ENCODE measurements at places on chromosomes 1 and 21.

GRCh38 chr1:56148326-56149193 lies 430.8 kb downstream of the PLPP3 start:
- peaks cover 7% of the 10 kb centered on the region for H3K27me3 ChIP-seq
- no peak overlapping the region for H3K4me3 ChIP-seq
- no peak for DNase-seq
- H3K27ac ChIP-seq: no peak overlapping the region

GRCh38 chr21:23887725-23888306 lies 1719.5 kb downstream of the MRPL39 start:
- H3K27me3 ChIP-seq: no peaks in the 10 kb centered on the region
- peak overlapping the region; percentile 22 for H3K27ac ChIP-seq
- H3K36me3 ChIP-seq: no peaks in the 10 kb centered on the region
- peaks cover 15% of the 10 kb centered on the region for H3K4me1 ChIP-seq

DNA sequence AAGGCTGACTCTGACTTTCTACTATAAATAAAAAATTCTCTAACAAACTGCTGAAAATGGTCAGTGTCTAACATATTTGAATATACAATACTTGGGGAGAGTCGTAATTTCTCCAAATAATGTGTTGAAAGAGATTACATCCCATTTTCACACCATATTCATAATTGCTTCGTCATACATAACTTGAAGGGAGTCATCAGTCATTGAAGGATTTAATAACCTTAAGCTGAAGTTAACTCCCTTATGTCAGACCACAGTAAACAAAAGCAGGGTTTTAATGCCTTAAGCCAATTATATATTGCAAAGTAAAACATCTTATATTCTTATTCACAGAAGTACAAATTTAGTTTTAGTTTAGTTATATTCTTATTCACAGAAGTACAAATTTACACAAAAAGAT lies 129.9 kb downstream of the RERE start:
- peaks cover 12% of the 10 kb centered on the region for H3K36me3 ChIP-seq
- H3K27ac ChIP-seq: no peak overlapping the region

DNA sequence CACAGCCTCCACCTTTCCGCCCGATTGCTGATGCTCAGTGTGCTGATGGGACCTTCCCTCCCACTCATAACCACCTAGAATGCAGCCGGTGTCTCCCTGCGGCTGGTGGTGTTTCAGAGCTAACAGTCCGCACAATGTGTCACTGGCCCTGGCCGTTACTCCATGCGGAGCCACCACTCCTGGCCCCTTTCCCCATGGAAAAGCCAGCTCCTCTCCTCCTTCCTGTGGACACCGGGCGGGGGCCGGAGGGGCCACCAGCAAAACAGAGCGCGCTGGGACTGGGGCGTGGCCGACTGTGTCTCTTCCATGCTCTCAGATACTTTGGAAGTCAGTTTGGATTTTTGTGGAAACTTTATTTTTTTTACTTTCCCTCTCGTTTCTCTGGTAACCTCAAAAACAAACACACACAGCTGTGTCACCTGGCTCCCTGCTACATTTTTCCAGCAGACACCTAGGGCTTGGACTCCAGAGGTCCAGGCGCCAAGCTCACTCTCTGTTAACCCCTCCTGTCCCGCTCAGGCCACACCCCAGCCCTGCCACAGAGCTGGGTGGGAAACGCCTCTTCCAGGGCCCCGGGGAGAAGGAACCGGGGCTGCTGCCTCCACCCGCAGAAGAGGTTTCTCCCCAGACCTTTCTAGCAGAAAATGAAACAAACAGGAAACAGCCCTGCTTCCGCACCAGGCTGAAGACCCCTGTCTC lies 32.5 kb upstream of the COL6A2 start:
- peak overlapping the region; percentile 71 for H3K27ac ChIP-seq
- no peaks in the 10 kb centered on the region for H3K36me3 ChIP-seq
- H3K27me3 ChIP-seq: peaks cover 20% of the 10 kb centered on the region
- H3K4me1 ChIP-seq: peaks cover 42% of the 10 kb centered on the region

- H3K4me1 ChIP-seq: peaks cover 69% of the 10 kb centered on the region
- H3K4me3 ChIP-seq: no peak overlapping the region
- H3K27me3 ChIP-seq: no peaks in the 10 kb centered on the region
- H3K36me3 ChIP-seq: peaks cover 1% of the 10 kb centered on the region
- DNase-seq: no peak
Measured at GRCh38 chr1:206723805-206724472, 39.2 kb downstream of the MAPKAPK2 start.

DNA sequence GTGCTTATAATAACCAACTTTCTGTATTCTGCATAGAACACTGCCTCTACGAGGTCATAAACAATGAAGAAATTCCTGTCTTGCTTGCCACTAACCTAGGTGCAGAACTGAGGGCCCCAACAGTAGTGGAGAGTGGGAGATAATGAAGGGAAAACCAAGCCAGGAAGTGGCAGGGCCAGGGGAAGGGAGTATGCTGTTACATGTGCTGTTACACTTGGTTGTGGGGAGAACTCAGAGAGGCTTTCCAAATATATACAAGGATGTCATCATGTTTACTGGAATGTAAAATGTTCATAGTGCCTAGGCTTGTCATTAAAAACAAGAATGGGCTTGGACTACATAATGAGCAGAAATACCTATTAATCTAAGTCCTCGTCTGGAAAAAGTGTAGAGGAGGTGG lies 31.1 kb downstream of the NHLH2 start:
- no peak overlapping the region for H3K4me3 ChIP-seq
- peaks cover 7% of the 10 kb centered on the region for H3K27me3 ChIP-seq
- no peak overlapping the region for H3K27ac ChIP-seq
- DNase-seq: no peak
- no peaks in the 10 kb centered on the region for H3K36me3 ChIP-seq

- peaks cover 3% of the 10 kb centered on the region for H3K27me3 ChIP-seq
- peak; percentile 81 for DNase-seq
- peak within 1 kb of the TSS; percentile 96 for H3K4me3 ChIP-seq
- peaks cover 25% of the 10 kb centered on the region for H3K36me3 ChIP-seq
- H3K4me1 ChIP-seq: peaks cover 22% of the 10 kb centered on the region
Measured at GRCh38 chr1:165827268-165828102, at the start of gene UCK2. UCK2 (plus strand) TSS chr1:165827614; CDS start chr1:165827834, 220 bp downstream.

DNA sequence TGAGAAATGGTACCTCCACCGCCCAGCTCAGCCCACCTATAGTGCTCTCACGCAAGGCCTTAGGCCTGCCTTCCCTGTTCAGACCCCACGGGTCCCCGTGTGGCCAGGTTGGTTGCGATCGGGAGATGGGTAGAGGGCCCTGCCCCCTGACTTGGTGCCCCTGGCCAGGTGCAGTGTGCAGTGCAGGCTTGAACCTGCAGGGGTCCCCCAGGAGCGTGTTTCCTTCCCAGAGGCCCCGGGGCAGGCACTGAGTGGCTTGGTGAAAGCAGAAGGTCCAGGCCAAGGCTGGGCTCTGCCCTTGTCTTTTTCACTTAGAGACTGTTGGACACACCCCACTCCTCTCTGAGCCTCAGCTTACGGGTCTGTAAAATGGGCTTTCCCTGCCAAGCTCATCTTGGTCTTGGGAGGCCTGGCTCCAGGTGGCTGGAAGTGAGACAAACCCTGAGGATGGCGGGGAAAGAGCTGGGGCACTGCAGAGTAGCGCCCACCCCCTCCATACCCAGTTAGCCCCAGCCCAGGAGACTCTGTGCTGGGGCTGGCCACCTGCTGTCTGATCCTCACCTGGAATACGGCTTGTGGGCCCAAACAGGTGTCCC lies 9.3 kb upstream of the HES5 start:
- no peaks in the 10 kb centered on the region for H3K36me3 ChIP-seq
- peaks cover 6% of the 10 kb centered on the region for H3K27me3 ChIP-seq
- peaks cover 2% of the 10 kb centered on the region for H3K4me1 ChIP-seq
- H3K27ac ChIP-seq: no peak overlapping the region

GRCh38 chr1:88618331-88618730 lies 65.7 kb upstream of the PKN2 start:
- H3K36me3 ChIP-seq: peaks cover 5% of the 10 kb centered on the region
- DNase-seq: no peak
- no peak overlapping the region for H3K4me3 ChIP-seq
- no peaks in the 10 kb centered on the region for H3K4me1 ChIP-seq
- no peaks in the 10 kb centered on the region for H3K27me3 ChIP-seq

GRCh38 chr1:94709891-94710581 lies 110.1 kb upstream of the SLC44A3 start:
- DNase-seq: no peak
- no peak overlapping the region for H3K27ac ChIP-seq
- H3K4me1 ChIP-seq: no peaks in the 10 kb centered on the region
- H3K4me3 ChIP-seq: no peak overlapping the region

GRCh38 chr1:118481126-118481525 lies 296.1 kb upstream of the SPAG17 start:
- no peak overlapping the region for H3K4me3 ChIP-seq
- H3K36me3 ChIP-seq: no peaks in the 10 kb centered on the region
- H3K4me1 ChIP-seq: no peaks in the 10 kb centered on the region
- H3K27ac ChIP-seq: no peak overlapping the region
- H3K27me3 ChIP-seq: no peaks in the 10 kb centered on the region
- no peak for DNase-seq

GRCh38 chr21:39040494-39041110 lies 142.6 kb downstream of the PSMG1 start:
- no peaks in the 10 kb centered on the region for H3K4me1 ChIP-seq
- no peak overlapping the region for H3K4me3 ChIP-seq
- H3K27ac ChIP-seq: no peak overlapping the region
- no peaks in the 10 kb centered on the region for H3K36me3 ChIP-seq

GRCh38 chr1:19743180-19743579 lies 56.5 kb downstream of the TMCO4 start:
- H3K27ac ChIP-seq: no peak overlapping the region
- H3K4me1 ChIP-seq: no peaks in the 10 kb centered on the region
- peaks cover 22% of the 10 kb centered on the region for H3K36me3 ChIP-seq
- H3K4me3 ChIP-seq: no peak overlapping the region

Data from activated naive CD8-positive, alpha-beta T cell treated with anti-CD3 and anti-CD28 coated beads, Interleukin-2, amount 50 U/mL, for 24 hours (primary cell).